ENCODE measurements at places on chromosomes 5 and 9. TPM values are rescaled to one million over a fixed set of nuclear protein-coding genes. Genes with fewer than 3 reads are reported as not detected.

Gene APBA1
- total RNA-seq, result 0.13 TPM

Gene ATG10
- 8.3 TPM for total RNA-seq

Gene FIBCD1
- total RNA-seq, result not detected

Gene PLCXD3
- total RNA-seq, result not detected

GRCh38 chr9:757246-757881 lies 84.1 kb upstream of the DMRT1 start:
- H3K36me3 ChIP-seq, result no peaks in the 10 kb centered on the region
- no peaks in the 10 kb centered on the region for H3K27me3 ChIP-seq
- H3K27ac ChIP-seq, result no peak overlapping the region

GRCh38 chr5:61115968-61116367 lies 46.3 kb downstream of the SMIM15 start:
- H3K4me1 ChIP-seq, result no peaks in the 10 kb centered on the region
- no peak overlapping the region for H3K4me3 ChIP-seq
- H3K27ac ChIP-seq, result no peak overlapping the region
- no peaks in the 10 kb centered on the region for H3K36me3 ChIP-seq
- no peak for DNase-seq
- H3K27me3 ChIP-seq, result no peaks in the 10 kb centered on the region

DNA sequence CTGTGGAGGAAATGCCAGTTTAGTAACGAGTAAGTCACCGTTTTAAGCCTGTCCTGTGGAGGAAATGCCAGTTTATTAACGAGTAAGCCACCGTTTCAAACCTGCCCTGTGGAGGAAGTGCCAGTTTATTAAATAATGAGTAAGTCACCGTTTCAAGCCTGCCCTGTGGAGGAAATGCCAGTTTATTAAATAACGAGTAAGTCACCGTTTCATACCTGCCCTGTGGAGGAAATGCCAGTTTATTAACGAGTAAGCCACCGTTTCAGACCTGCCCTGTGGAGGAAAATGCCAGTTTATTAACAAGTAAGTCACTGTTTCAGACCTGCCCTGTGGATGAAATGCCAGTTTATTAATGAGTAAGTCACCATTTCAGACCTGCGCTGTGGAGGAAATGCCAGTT lies 18.9 kb upstream of the PDCD6 start:
- H3K27me3 ChIP-seq, result no peaks in the 10 kb centered on the region
- H3K4me3 ChIP-seq, result no peak overlapping the region
- no peak for DNase-seq
- H3K4me1 ChIP-seq, result peaks cover 7% of the 10 kb centered on the region
- H3K27ac ChIP-seq, result peak overlapping the region; percentile 25

DNA sequence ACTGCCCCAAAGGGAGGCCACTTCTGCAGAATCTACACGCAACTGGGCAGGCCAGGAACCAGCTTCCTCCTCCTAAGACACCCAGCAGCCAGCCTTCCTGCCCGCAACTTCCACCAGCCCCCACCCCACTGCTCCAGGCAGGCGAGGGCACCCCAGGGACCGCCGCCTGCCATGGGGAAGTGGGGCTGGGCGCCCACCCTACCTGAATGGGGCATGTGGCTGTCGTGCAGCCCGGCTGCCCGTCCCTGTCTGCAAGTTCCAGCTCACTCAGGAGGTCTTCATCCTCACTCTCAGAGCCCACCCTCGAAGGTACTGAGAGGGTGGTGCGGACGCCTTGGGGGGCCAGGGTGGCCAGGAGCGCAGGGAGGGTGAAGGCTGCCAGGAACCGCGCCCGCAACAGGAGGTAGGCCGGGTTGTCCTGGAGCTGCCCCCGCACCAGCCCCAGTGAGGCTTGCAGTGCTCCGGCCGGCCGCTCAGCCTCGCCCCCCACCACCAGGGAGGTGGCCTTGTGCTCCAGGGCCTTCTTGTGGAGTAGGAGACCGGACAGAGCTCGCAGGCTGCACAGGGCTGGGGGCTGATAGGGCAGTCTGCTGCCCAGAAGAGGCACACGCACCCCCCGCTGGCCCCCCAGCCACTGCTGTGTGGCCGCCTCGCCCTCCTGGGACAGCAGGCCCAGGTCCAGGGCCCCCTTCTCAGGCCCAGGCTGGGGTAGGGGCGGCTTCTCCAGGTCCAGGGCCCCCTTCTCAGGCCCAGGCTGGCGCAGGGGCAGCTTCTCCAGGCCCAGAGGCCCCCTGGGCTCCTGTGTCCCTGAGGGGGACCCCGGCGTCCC lies 4.1 kb upstream of the CARD9 start:
- H3K4me3 ChIP-seq, result no peak overlapping the region
- H3K27ac ChIP-seq, result no peak overlapping the region
- no peak for DNase-seq
- no peaks in the 10 kb centered on the region for H3K36me3 ChIP-seq

DNA sequence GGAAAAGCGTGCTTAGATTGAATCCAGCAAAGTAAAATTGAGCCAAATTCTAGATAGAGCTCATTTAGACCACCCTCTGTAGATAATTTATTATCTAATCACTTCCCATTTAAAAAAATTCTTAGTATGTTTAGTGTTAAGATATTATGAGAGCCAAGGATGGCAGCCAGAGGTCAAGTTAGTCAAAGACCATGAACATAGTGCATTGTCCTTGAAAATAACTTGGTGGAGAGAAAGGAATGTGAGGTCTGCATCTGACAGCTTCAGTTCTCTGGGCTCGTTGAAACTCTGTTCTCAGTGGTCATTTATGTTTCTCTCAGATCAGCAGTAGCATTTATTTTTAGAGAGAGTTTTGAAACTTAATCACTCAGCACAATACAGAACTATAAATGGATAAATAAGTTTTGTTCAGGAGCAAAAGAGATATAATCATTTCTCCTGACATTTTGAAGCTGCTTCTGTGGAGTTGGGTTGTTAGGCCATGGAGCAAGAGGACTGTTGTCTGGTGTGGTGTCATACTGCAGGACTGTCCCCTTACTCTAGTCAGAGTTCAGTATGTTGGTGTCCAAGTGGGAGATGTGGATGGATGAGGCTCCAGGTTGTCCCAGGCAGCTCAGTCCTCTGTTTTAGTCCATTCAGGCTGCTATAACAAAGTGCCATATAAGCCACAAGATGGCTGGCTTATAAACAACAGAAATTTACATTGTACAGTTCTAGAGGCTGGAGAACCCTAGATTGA lies 337.7 kb downstream of the FBXL7 start:
- no peak overlapping the region for H3K27ac ChIP-seq
- no peaks in the 10 kb centered on the region for H3K4me1 ChIP-seq
- DNase-seq, result no peak
- no peak overlapping the region for H3K4me3 ChIP-seq

DNA sequence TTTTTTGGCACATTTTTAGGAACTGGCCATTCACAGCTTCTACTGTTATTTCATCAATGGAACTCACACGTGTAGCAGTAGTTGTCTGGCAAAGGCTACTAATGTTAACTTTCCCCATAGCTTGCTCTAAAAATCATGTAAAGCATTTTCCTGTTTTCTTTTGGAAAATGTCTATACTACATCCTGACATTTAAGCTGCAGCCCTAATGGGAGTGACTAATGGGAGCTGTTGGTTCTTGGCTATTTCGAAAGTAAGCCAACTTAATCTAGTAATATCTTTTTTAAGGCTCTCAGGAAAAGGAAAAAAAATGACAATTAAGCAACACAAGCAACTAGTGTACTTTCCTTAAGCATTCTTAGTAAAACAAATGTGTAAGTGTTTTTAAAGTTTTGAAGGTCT lies 169.2 kb downstream of the SLC12A2 start:
- H3K4me3 ChIP-seq, result no peak overlapping the region
- no peaks in the 10 kb centered on the region for H3K36me3 ChIP-seq
- DNase-seq, result no peak
- H3K27ac ChIP-seq, result no peak overlapping the region

- H3K36me3 ChIP-seq, result no peaks in the 10 kb centered on the region
- no peak for DNase-seq
- H3K4me3 ChIP-seq, result no peak overlapping the region
- H3K27me3 ChIP-seq, result no peaks in the 10 kb centered on the region
- H3K27ac ChIP-seq, result no peak overlapping the region
Measured at GRCh38 chr5:10617103-10617502, 53.2 kb downstream of the ANKRD33B start.

GRCh38 chr9:35526087-35526801 lies 36.3 kb downstream of the RUSC2 start:
- no peak overlapping the region for H3K4me3 ChIP-seq
- H3K27ac ChIP-seq, result no peak overlapping the region
- no peak for DNase-seq

GRCh38 chr5:178078197-178079010 lies 34.9 kb upstream of the N4BP3 start:
- no peaks in the 10 kb centered on the region for H3K27me3 ChIP-seq
- no peaks in the 10 kb centered on the region for H3K36me3 ChIP-seq
- H3K4me3 ChIP-seq, result no peak overlapping the region
- no peaks in the 10 kb centered on the region for H3K4me1 ChIP-seq
- no peak overlapping the region for H3K27ac ChIP-seq
- DNase-seq, result no peak

DNA sequence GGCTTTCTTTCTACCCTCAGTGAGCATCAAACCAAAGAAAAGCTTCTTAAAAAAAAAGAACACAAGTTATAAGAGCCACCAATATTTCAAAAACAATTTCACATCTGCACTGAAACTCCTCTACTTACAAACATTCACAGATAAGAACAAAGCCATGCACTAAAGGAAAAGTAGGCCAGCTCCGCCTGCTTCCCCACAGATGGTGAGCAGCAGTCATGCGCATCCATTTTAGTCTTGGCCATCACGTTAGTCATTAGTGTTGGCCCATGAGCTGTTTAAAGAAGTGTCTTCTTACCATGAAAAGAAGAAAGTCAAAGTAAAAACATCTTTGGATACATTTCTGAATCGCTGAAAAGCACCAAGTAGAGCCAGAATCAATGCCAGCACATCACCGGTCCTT lies 40.0 kb upstream of the SMIM23 start:
- no peak overlapping the region for H3K27ac ChIP-seq
- H3K4me1 ChIP-seq, result no peaks in the 10 kb centered on the region
- DNase-seq, result no peak
- no peaks in the 10 kb centered on the region for H3K27me3 ChIP-seq
- H3K4me3 ChIP-seq, result no peak overlapping the region

- H3K36me3 ChIP-seq, result no peaks in the 10 kb centered on the region
- H3K4me1 ChIP-seq, result no peaks in the 10 kb centered on the region
- H3K27me3 ChIP-seq, result no peaks in the 10 kb centered on the region
- no peak overlapping the region for H3K27ac ChIP-seq
Measured at GRCh38 chr9:1292384-1292783, 242.2 kb downstream of the DMRT2 start.

DNA sequence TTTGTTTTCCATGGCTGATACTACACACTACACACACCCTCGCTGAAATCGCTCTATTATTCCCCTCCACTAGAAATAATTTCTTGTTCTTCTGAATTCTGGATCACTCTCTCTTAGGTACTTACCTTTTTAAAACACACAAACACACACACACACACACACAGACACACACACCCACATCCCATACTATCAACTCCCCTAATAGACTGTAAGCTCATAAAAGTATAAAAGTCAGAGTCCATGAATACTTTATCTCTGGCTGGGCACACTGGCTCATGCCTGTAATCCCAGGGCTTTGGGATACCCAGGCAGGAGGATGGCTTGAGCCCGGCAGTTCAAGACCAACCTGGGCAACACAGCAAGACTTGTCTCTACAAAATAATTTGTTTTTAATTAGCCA lies 11.1 kb downstream of the STRBP start:
- no peaks in the 10 kb centered on the region for H3K4me1 ChIP-seq
- no peak overlapping the region for H3K27ac ChIP-seq
- H3K36me3 ChIP-seq, result no peaks in the 10 kb centered on the region
- no peak for DNase-seq
- no peaks in the 10 kb centered on the region for H3K27me3 ChIP-seq
- no peak overlapping the region for H3K4me3 ChIP-seq

DNA sequence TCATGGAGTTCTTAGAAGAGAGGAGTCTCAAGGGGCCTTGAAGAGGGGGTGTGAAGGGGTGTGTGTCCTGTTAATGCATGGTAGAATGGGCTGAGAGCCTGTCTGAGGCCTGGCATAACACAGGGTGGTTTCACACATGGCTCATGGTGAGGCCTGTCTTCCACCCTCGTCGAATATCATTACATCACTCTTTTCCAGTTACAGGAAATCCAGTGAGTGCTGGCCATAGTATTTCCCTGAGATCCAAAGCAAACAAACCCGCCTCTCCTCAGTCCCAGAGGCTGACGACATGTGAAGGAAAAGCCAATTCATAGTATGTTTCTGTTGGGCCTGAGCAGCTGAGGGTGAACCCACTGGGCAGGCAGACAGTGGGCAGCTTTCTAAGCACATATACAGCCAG lies 159.4 kb upstream of the NR3C1 start:
- no peak overlapping the region for H3K27ac ChIP-seq
- no peaks in the 10 kb centered on the region for H3K36me3 ChIP-seq
- no peaks in the 10 kb centered on the region for H3K27me3 ChIP-seq

- no peak overlapping the region for H3K4me3 ChIP-seq
- H3K36me3 ChIP-seq, result no peaks in the 10 kb centered on the region
- H3K27ac ChIP-seq, result no peak overlapping the region
Measured at GRCh38 chr5:139843991-139844390, 48.4 kb downstream of the PSD2 start.

DNA sequence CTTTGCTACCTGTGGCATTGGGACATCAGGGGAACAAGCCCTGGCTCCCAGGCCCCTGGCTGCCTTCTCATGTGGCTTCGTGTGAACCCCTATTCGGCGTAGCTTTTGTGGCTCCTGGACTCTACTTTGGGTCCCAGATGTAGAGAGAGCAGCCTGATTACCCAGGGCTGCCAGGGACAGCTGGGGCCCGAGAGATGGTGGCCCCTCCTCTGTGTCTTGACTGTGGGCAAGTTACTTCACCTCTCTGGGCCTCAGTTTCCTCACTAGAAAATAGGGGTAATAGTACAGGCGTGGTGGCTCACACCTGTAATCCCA lies 2.0 kb downstream of the PKN3 start:
- H3K27ac ChIP-seq, result no peak overlapping the region
- H3K4me1 ChIP-seq, result peaks cover 7% of the 10 kb centered on the region
- no peaks in the 10 kb centered on the region for H3K36me3 ChIP-seq

DNA sequence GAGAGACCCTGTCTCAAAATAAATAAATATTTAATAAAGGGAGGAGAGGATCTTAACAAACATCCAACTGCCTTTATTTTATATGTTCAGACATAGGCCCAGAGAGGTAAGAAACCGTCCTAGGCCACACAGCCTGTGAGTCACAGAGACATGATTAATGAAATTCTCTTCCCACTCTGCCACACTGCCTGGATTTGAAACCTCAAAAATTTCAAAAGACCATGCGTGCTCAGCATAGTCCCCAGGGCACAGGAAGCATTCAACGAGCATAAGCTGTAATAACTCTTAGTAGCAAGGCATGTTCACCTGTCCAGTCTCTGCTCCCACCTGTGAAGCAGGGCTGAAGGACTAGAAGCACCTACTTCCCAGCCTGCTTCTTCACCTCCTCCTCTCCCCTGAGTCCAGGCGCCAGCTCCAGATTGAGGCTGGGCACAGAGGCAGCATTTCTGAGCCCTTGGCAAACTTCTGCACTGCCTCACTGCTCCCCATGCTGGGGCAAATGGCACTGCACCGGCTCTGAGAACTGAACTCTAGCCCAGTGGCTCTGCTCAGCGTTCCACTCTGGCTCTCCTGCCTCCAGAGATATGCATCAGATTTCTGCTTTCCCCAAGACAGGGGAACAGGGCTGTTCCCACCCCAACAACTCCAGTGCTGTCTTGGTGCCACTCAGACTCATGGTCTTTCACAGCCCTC lies 1.1 kb downstream of the FAT2 start:
- H3K4me3 ChIP-seq, result no peak overlapping the region
- no peaks in the 10 kb centered on the region for H3K4me1 ChIP-seq
- no peak overlapping the region for H3K27ac ChIP-seq
- DNase-seq, result no peak
- H3K36me3 ChIP-seq, result no peaks in the 10 kb centered on the region

- H3K27me3 ChIP-seq, result no peaks in the 10 kb centered on the region
- no peak overlapping the region for H3K27ac ChIP-seq
- H3K36me3 ChIP-seq, result no peaks in the 10 kb centered on the region
- DNase-seq, result no peak
- H3K4me3 ChIP-seq, result no peak overlapping the region
Measured at GRCh38 chr5:16681876-16682275, 65.1 kb upstream of the RETREG1 start.
